ENCODE measurements at places on chromosomes 12 and 14.

DNA sequence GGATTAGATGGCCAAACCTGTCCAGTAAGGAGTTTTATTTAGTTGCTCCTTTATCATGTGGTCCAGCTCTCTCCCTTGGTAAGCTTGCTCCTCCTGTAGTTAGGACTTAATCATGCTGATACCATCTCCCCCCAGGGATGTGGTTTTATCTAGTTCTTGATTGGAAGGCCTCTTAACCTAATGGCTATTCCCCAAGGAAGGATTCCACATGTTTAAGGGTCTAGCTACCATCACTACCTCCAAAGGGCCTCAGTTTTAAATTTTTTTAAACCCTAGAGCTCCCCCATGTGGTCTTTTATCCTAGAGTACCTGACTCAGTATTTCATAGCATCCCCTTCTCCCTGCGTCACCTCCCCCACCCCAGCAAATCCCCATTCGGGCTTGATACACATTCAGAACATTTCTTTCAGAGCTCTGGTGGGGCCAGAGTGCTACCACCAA is 22.5 kb downstream of the MAP3K12 start:
- DNase-seq, result no peak

DNA sequence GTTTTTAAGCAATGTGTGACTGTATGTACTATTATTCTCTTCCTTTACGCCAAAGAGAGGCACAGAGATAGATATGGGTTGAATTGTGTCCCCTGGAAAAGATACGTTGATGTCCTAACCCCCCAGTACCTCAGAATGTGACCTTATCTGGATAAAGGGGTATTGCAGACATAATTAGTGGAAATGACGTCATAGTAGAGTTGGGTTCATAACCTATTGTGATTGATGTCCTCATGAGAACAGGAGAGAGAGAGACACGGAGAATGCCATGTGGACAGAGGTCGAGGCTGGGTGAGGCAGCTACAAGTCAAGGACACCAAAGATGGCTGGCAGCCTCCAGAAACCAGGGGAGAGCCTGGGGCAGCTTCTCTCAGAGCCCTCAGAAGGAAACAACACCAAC is 376.3 kb downstream of the FUT8 start:
- no peak for DNase-seq

GRCh38 chr12:31471051-31471450 is 119.9 kb downstream of the DENND5B start:
- DNase-seq, result no peak

- DNase-seq, result no peak
These were observed 62.7 kb downstream of the ERH start for GRCh38 chr14:69335371-69335771.

- no peak for DNase-seq
These were observed 15.6 kb downstream of the HIP1R start for GRCh38 chr12:122850695-122851350.

- no peak for DNase-seq
These were observed 493.8 kb downstream of the FUT8 start for GRCh38 chr14:65906344-65906743.

DNA sequence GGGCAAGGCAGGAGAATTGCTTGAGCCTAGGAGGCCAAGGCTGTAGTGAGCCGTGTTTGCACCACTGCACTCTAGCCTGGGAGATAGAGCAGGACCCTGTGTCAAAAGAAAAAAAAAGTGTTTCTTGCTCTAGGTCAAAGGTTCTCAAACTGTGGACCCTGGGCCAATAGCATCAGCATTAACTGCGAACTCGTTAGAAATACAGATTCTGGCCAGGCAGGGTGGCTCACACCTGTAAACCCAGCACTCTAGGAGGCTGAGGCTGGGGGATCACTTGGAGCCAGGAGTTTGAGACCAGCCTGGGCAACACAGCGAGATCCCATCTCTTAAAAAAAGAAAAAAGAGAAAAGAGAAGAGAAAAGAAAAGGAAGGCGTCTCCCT is 858 bp downstream of the RILPL2 start:
- no peak for DNase-seq

DNA sequence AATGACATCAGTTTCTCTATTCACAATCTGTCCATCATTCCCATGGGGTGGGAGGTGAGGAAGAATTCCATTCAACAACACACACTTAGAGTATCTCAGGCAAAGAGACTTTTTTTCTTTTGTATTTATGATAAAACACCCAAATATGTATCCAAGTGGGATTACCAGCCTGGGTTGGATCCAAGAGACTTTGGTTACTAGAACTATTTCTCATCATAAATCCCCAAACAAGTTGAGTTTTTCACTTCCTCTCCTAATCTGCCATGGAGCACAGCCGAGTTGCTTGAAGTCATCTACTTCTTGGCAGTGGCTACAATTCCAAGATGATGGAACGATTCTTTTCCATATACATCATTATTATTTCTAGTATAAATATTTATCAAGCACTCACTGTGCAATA is 209.2 kb upstream of the HMGA2 start:
- DNase-seq, result no peak

Measured in stimulated activated CD4-positive, alpha-beta T cell treated with anti-CD3 and anti-CD28 coated beads, Interleukin-4, amount 100 ng/mL, for 48 hours (primary cell).